Muscle of arm (tissue), 14 donors: ENCODE measurements at places on chromosomes 7 and 10. TPM values are rescaled to one million over a fixed set of nuclear protein-coding genes. Genes with fewer than 3 reads are reported as not detected.

- no peak for DNase-seq
Measured at GRCh38 chr10:73413108-73413527, 740 bp downstream of the ANXA7 start.

- no peak for DNase-seq
Measured at GRCh38 chr7:131753620-131754222, 197.3 kb upstream of the PODXL start.

DNA sequence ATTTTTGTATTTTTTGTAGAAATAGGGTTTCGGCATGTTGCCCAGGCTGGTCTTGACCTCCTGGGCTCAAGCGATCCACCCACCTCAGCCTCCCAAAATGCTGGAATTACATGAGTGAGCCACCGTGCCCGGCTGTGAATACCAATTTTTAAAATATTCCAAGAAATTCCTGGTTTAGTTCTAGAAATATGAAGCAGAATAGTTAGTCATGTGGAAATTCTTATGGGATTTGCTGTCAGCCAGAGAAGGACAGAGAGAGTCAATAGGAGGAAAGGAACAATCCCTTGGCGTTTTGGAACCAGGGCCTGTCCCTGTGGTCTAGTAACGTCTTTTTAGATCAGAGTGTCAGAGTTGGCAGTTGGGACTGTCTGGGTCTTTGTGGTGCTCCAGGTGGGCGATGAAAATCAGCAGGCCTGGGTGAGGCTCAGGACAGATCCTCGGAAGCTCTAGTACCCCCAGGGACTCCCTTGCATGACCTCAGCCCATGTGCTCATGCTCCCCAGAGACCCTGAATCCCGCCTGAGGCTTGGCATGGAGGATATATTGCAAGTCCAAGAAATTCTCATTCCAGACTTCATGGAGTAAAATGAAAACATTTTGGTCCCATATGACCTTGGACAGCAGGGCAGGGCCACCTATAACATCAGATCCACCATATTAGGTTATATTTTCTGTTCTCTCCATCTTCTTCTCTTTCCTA is 7.8 kb downstream of the NODAL start:
- DNase-seq = no peak

- no peak for DNase-seq
Measured at GRCh38 chr7:50037086-50037485, 56.0 kb downstream of the ZPBP start.

GRCh38 chr10:68598978-68599770 is 39.0 kb downstream of the TET1 start:
- peak; percentile 67 for DNase-seq

DNA sequence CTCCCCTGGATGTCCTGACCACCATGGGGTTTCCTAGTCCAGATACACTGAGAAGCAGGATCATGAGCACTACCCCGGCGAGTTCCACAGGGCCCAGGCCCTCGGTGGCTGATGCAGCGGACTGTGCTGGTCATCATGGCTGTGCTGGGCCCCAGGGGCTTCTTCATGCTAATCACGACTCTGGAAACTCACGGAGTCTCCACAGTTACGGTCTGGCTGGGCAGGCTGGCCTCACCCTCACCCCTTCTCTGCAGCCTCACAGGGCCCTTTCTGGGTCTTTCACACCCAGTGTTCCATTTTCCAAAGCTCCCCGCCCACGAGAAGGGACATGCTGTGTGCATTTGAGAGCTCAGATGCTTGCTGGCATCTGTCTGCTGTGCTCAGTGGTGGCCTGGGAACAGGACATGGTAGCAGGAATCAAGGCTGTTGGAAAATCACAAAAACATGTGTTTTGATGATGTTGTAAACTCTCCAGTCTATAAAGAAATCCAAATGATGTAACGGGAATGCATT is 119.0 kb downstream of the PTPN20 start:
- peak; percentile 68 for DNase-seq

GRCh38 chr7:101690061-101690460 is 61.0 kb upstream of the MYL10 start:
- DNase-seq = no peak

- no peak for DNase-seq
Measured at GRCh38 chr7:46954181-46954580, 627.7 kb downstream of the TNS3 start.

- no peak for DNase-seq
Measured at GRCh38 chr7:23133797-23134196, 28.2 kb downstream of the KLHL7 start.

DNA sequence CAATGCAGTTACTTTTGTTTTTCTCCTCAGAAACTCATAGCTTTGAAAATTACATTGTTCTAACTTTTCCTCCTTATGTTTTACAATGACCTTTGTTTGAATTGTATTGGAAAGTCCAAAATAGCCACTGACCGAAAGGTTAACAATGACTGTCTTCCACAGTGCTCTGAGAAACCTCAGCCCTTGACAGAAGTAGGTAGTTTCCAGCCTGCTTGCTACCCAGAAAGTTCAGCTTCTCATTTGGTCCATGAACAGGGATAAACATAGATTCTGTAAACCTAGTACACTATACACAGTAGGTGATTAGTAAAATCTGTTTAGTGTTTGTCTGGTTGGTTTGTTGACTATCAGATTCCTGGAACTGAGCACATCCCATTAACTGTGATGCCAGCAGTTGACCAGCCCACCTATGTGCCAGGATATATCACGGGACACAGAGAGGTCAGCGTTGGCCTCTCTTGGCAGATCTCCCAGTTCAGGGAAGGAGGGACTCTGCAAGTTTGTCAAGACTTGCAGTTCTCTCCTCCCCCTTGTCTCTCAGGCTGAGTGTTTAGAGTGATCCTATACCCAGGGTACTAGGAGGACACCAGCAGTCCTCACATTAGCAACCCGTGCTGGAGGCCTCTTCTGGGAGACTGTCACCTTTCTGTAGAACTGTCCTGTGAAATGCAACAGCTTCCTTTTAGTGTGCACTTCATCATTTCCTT is 297.6 kb downstream of the ARHGAP12 start:
- no peak for DNase-seq

DNA sequence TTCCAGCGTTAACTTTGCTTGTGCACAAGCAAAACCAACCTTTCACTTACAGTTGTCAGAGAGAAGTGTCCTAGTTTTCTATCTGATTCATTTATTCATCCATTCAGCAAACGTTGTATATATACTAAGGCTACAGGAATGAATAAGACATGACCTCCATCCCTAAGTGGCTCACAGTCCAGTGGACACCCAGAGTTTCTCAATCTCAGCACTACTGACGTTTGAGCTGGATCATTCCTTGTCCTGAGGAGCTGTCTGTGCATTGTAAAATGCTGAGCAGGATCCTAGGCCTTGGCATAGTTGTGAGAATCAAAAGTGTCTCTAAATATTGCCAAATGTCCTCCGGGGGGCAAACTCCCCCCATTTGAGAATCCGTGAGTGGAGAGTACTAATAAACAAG is 166.7 kb upstream of the PRKCQ start:
- DNase-seq = no peak

GRCh38 chr7:113809581-113809980 is 109.2 kb downstream of the PPP1R3A start:
- DNase-seq = no peak

DNA sequence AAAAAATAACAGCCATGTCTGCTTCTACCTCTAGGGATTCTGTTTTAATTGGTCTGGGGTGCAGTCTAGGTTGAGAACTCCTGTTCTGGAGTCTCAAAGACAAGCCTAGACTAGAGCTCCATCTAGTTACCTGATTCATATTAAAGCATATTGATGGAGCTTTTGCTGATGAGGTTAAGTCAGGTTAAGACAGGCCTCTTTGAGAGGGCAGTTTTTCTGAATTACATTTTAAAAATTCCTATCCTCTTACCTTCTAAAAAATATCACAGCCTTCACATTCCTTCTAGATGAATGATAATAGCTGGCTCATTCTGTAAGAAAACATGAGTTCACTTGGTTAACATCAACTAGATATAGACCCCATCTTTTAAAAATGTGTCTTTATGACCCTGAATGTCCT is 28.9 kb downstream of the MGAM start:
- DNase-seq = no peak

DNA sequence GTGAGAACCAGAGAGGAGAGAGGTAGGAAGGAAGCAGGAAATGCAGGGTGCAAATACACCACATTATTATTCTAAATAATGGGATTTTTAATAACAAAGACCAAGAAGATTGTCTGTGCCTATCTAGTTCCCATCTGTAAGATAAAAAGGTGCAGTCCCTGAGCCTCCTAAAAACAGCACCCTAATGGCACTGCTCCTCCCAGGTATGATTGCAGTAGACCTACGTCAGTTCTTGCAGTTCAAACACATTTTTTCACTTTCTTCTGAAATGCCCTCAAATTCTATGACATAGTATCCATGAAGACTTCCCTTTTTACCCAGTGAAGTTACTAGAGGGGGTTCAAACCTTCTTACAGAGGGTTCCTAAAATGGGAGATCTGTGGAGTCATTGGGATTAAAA is 70.6 kb downstream of the FIGNL1 start:
- no peak for DNase-seq

GRCh38 chr7:151925446-151926335 is 30.6 kb upstream of the GALNTL5 start:
- DNase-seq = no peak

GRCh38 chr7:115356999-115357702 is 435.3 kb downstream of the MDFIC start:
- DNase-seq = no peak

GRCh38 chr7:26603631-26604030 is 260.8 kb downstream of the SKAP2 start:
- DNase-seq = no peak

DNA sequence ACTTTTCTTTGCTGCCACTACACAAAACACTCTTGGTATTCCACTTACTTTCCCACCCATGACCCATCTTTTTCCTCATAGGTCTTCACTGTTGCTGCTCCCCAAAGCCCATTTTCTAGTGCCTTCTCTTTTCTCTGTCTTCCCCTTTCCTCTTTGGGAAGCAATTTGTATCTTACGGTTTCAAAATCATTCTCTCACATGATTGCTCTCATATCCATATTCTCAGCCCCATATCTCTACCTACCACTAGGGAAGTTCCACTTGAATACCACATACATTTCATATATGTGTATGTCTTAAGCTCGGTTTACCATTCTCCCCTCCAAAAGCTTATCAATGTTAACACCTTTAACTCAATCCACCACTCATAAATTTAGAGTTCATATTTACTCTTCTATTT is 3.2 kb upstream of the UBE2D1 start:
- no peak for DNase-seq

- DNase-seq = no peak
Measured at GRCh38 chr10:34713875-34714274, 101.2 kb downstream of the PARD3 start.

DNA sequence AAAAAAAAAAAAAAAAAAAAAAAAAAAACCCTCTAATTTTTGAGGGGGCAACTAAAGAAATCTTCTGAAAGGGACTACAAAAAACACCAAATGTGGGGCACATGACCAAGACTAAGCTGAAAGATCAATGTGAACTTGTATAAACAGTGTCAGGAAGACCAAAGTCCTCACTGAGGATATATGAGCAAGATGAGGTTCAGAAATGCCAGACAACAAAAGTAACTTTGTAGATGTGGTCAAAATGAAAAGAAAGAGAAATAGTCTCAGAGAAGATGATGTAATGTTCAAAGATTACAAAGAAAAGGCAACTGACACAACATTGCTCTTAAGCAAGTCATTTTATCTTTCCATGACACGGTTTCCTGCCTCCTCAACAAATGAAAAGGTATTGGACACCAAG is 48.7 kb upstream of the PTPRZ1 start:
- no peak for DNase-seq

DNA sequence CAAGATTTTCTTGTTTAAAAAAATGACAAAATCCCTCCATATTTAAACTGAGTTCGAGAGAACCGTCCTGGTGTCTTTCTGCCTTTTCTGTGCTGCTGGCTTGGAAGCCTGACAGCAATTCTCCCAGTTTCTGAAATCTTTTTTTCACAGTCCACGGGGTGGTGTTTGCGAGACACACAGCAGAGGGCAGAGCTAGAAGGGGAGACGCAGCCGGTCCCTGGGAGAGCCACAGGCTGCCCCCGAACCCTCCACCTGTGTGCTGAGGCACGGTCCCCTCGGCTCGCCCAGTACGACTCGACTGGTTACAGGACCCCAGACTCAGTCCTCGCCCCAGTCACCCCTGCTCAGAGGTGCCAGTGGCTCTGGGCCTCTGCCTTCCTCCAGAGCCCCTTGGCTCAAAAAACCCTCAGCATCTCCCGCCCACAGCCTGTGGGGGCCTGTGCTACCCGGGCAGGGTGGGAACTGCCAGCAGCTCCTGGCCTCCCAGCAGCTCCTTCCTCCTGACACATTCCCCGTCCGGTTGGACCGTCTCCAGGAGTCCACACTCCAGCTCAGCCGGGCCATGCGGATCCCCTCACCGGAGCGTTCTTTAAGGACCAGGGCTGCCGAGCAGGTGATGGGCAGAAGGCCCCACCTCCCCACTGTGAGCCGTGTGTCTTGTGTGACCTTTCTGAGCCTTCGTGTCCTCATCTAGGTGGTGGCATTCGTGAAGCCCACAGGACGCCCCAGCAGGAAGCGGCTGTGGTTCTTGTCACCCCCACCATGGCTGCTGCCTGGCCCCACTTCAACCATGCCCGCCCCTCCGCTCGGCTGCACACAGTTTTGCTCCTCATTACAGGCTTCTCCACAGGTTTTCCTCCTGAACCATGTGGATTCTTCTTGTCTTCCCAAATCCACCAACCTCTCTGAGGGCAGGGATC is 52.3 kb upstream of the EN2 start:
- no peak for DNase-seq

- DNase-seq = no peak
Measured at GRCh38 chr7:80643336-80643915, 5.0 kb downstream of the CD36 start.

- DNase-seq = peak; percentile 21
Measured at GRCh38 chr7:20260223-20260622, 43.0 kb upstream of the MACC1 start.

GRCh38 chr10:49163741-49164140 is 24.4 kb downstream of the TMEM273 start:
- DNase-seq = no peak

The LRRC61 gene
- 5.7 TPM for polyA plus RNA-seq

The AHR gene
- 82.8 TPM for polyA plus RNA-seq

The HTR5A gene
- not detected for polyA plus RNA-seq

The SPDYE6 gene
- polyA plus RNA-seq = 1.4 TPM

The KNDC1 gene
- 7.8 TPM for polyA plus RNA-seq

The TMEM254 gene
- polyA plus RNA-seq = 17.3 TPM

The KLF14 gene
- polyA plus RNA-seq = 1.2 TPM

The ATP6V0A4 gene
- 0.24 TPM for polyA plus RNA-seq

The ORC5 gene
- 17.3 TPM for polyA plus RNA-seq

The CALML5 gene
- polyA plus RNA-seq = not detected

The CTAGE4 gene
- polyA plus RNA-seq = 0.58 TPM

The ATRNL1 gene
- polyA plus RNA-seq = 4.1 TPM

The C10orf105 gene
- 0.29 TPM for polyA plus RNA-seq

The MBL2 gene
- polyA plus RNA-seq = 0.18 TPM

The NKX1-2 gene
- not detected for polyA plus RNA-seq

The APBB1IP gene
- 1.9 TPM for polyA plus RNA-seq

The LLCFC1 gene
- not detected for polyA plus RNA-seq

The DKK1 gene
- polyA plus RNA-seq = 0.53 TPM

The SFRP4 gene
- 19.3 TPM for polyA plus RNA-seq

The ZWINT gene
- 60.3 TPM for polyA plus RNA-seq

The PRXL2A gene
- 96.9 TPM for polyA plus RNA-seq
